ENCODE measurements at places on chromosomes 2 and 18.
A peak's percentile ranks its signal among the peaks of the same experiment; 100 is the strongest.

DNA sequence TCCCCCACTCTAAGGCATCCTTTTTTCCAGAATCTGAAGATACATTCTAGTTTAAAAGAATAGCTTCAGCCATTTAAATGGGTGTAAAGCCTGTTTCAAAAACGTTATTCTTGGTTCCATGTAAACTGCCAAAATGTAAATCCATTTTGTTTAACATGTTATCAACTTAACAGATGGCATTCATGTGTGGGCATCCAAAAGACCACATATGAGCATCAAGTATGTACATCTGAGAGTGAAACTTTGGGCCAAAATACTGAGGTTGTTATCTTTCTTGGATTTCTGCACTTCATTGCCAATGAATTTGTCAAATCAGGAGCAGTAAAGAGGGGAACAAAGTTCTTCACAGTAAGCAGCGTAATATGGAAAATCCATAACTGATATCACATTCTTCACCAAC is 395.4 kb downstream of the ZNF804A start:
- no peak for DNase-seq

- DNase-seq = no peak
Observed at GRCh38 chr2:100603948-100604633, 41.3 kb downstream of the PDCL3 start.

DNA sequence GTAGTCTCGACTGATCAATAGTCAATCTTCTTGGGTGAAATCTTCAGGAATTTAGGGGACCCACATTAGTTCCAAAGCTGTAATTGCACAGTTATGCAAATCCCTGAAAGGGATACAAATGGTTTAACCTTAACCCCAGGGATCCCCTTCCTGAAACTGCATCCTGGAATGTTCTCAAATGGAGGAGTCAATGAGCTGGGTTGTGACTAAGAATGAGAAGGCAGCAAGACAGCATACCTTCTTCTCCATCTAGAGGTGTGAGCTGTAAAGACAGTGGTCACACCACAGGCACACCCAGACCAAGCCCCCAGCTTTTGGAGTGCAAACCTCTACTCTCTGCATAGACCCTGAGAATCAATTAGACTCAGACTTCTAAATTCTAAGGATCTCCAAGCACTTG is 164.7 kb upstream of the MEIS1 start:
- no peak for DNase-seq

DNA sequence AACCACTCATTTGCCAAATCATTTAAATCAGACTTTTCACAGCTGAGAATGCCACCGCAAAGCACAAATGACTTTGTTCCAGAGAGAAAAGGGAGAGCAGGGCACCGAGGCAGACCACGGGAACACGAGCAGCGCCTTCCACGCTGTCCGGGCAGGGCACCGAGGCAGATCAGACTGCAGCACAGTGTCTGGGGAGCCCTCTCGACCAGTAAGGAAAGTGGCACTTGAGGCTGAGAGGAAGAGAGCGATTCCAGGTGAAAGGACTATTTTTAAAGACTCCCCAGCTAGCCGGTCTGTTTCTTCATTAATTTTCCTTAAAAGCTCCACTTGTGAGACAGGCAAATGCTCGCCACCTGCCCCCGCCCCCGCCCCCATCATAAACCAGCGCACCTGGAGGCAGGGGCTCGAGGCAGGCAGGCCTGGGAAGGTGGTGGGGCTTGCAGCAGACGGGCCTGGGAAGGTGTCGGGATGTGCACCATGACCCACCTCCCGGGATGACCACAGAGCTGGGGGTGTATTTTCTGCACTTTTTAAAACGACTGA is 80.9 kb upstream of the CTDP1 start:
- no peak for DNase-seq

DNA sequence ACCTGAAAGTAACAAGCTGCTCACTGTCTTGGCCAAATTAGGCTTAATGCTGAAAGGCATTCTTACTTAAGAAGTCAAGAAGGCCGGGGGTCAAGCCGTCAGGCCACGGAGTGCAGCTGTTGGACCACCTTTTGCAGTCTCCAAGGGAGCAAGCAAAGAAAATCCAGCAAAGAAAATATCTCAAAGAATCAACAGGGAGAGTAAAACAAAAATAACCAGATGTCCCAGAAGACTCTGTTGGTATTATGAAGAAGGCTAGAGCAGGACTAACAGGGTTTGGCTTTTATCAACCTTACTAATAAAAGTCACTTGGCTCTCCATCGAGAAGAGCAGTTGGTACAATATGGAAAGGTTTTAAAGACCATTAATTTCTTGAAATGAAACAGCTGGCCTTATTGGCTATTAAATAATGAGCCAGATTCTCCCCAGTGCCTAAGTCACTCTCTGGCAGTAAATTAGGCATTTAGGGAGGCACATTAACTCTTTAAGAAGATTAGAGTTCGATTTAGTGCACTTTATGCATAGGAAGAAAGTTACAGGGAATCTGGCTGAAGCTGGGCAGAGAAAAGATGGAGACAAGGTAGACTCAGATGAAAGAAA is 110.8 kb upstream of the NRP2 start:
- no peak for DNase-seq

GRCh38 chr2:151150331-151151320 is 111.0 kb downstream of the RBM43 start:
- DNase-seq = no peak

DNA sequence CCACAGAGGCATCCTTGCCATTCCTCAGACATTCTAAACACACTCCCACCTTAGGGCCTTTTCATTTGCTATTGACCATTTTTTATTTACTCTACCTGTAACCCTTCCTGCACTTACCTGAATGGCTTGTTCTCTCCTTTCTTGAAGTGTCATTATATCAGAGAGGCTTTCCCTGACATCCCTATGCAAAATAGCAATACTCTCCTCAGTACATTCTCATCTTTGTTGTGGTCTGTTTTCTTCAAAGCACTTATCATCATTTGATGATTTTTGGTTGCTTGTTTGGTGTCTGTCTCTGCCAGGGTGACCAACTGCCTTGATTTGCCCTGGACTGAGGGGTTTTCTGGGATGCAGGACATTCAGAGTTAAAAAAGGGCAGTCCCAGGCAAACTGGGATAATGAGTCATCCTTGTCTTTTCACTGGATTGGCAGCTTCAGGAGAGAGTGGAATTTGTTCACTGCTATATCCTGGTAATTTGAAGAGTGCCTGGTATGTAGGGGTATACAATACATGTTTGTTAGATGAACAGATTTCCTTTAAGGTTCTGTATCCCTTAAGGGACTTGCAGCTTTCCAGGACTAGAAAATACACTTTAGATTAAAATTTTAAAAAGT is 102.4 kb downstream of the BABAM2 start:
- no peak for DNase-seq

DNA sequence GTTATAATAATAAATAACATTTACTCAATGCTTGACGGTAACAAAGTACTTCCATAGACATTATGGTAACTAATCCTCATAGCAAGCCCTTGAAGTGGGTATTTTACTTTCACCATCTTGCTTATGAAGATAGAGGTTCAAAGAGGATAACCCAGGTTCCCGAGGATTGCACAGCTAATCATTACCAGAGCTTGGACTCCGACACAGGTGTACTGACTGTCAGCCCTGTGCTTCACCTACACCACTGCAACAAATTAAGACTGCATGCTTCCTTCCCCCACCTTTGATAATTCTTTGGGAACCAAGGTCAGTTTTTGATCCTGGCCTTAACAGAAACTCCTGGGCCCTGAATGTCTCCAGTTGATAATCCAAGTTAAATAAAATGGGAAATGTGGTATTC is 48.9 kb downstream of the FAM98A start:
- no peak for DNase-seq

DNA sequence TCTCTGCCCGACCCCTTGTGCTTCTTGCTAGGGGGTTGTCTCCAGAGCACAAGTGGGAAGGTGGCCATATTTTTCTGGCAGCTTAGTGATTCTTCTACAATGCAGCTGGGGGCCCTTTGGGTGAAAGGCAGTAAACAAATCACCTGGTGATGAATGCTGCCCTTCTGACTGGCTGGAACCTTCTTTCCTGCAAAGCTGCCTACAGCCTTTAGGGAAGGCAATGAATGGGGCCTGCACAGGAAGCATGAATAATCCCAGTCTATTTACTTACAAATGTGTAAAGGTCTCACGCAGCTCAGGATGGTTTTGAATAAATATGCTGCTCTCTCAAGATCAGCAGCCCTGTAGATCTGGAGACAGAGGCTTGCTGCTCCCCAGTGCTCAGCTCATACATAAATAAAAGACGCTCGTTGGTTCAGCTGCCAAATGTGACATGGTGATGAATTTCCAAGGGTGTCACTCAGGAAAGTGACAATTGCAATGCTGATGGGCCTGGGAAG is 289.2 kb downstream of the TDRD15 start:
- DNase-seq = no peak

DNA sequence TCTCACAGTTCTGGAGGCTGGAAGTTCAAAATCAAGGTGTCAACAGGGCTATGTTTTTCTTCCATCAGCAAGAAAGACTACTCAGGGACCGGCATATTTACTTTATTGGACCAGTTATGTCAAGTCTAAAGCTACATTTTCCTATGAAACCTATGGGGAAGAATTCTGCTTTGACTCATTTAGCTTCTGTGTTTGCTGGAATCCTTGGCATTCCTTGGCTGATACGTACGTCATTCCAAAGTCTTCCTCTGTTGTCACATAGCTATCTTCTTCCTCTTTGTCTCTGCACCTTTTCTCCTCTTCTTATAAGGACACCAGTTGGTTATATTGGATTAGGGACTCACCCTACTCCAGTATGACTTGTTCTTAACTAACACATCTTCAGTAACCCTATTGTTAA is 137.4 kb upstream of the FBXO11 start:
- no peak for DNase-seq

DNA sequence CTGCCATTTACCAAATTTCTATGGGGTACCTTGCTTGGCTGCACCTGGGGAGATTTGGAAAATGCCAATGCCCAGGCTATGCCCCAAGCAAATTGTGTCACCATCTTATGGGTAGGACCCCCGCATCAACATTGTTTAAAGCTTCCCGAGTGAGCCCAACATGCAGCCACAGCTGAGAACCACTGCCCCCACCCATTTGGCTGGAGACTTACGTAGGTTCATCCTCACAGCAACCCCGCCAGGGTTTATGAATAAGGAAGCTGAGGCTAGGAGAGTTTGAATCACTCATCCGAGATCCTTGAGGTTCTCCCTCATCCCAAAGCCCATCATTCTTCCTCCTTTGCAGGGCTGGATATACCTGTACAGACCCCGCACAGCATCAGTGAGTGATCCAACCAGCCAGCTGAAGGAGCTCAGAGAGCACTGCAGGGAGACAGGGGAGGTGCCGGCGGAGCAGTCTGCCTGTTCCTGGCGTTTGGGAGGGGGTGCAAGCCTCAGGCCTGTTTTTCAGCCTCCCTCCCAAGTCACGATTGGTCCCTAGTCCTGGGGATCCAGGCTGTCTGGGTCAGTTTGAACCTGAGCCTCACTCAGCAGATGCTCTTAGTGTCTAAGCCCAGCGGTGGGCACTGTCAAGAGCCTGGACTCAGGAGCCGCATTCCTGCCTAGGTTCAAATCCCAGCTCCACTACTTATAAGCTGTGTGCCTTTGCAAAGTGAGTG is 164.9 kb downstream of the SMAD7 start:
- no peak for DNase-seq

GRCh38 chr2:112790305-112790704 is 6.0 kb upstream of the IL1A start:
- DNase-seq = no peak

GRCh38 chr18:70334728-70335329 is 46.0 kb downstream of the SOCS6 start:
- DNase-seq = no peak

DNA sequence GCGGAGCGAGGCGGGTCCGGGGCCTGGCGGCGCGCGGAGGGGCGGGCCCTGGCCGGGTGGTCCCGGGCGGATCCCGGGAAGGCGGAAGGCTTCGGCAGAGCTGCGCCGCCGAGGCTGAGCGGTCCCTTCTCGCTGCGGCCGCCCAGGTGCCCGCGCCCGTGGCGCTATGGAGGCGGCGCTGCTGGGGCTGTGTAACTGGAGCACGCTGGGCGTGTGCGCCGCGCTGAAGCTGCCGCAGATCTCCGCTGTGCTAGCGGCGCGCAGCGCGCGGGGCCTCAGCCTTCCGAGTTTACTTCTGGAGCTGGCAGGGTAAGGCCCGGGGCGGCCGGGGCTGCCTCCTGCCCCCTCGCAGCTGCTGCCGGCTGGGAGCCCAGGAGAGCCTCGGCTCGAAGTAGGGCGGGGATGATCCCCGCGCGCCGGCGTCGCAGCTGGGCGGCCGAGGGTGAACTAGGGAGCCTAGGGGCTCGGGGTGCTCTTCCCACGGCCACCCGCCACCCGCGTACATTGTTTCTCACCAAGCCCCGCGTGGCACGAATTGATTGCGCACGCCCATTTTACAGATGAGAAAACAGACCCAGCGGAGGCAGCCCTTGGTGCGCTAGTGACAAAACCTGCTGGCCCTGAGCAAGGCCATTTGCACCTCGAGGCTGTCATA is at the start of gene SLC66A3:
Gene SLC66A3 (plus strand): TSS at position 87 of the 655 bp plus-strand sequence. CDS start 80 bp downstream, at position 167.
- DNase-seq = peak; percentile 25

GRCh38 chr2:19435815-19436214 is 77.4 kb upstream of the OSR1 start:
- no peak for DNase-seq

- no peak for DNase-seq
Observed at GRCh38 chr2:3631161-3631850, 26.7 kb upstream of the ALLC start.

- no peak for DNase-seq
Observed at GRCh38 chr2:25867396-25868003, 10.8 kb downstream of the ASXL2 start.

- no peak for DNase-seq
Observed at GRCh38 chr18:74337912-74338309, 22.3 kb downstream of the C18orf63 start.

DNA sequence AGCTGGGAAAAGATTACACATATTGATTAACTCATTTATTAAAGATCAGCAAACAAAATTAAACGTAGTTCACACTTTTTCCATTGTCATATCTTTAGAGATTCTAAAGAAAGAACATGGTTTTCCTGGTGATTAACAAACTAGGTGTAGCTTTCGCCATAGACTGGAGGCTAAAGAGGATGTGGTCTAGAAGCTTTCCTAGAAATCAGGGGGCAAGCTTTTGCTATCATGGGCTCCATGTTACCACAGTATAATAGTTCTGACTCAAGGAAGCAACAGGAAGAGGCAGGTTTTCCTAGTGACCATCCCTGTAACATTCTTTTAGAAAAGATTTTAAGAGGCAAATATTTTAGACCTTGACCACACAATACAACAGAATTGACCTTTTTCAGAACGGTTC is 232.7 kb downstream of the METTL4 start:
- no peak for DNase-seq

GRCh38 chr2:222862909-222863544 is 2.2 kb downstream of the ACSL3 start:
- DNase-seq = no peak

DNA sequence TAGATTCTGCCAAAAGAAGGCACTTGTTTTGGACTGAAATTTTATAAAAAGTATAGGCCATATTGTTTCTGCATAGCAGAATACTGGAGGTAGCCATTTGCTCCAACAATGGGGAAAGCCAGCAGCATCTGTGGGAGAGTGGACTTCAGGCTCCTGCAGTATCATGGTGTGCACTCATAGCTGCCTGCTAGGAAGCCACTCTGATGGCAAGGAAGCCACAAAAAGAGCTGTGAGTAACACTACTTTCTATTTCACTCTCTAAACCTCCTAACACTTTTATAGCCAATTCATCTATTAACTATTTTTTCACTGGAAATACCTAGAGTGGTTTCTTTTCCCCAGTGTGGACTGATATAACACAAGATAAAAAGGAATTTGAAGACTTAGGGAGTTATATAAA is 144.4 kb upstream of the KCNJ3 start:
- no peak for DNase-seq

- DNase-seq = no peak
Observed at GRCh38 chr2:74507926-74508520, 528 bp upstream of the PCGF1 start.

GRCh38 chr2:74849228-74849892 is 15.4 kb downstream of the HK2 start:
- no peak for DNase-seq

Measured in thoracic aorta (tissue), 2 donors.